ENCODE measurements at places on chromosomes 11 and 22.

GRCh38 chr11:69367211-69367964 lies 73.4 kb downstream of the MYEOV start:
- no peak for DNase-seq

- no peak for DNase-seq
Observed at GRCh38 chr22:43081968-43082367, 7.2 kb downstream of the TTLL1 start.

- DNase-seq, result no peak
Observed at GRCh38 chr11:5232176-5232575, 2.1 kb downstream of the HBD start.

GRCh38 chr11:28684011-28684586 lies 575.9 kb downstream of the METTL15 start:
- DNase-seq, result no peak

GRCh38 chr11:44280257-44280656 lies 29.7 kb downstream of the ALX4 start:
- no peak for DNase-seq

DNA sequence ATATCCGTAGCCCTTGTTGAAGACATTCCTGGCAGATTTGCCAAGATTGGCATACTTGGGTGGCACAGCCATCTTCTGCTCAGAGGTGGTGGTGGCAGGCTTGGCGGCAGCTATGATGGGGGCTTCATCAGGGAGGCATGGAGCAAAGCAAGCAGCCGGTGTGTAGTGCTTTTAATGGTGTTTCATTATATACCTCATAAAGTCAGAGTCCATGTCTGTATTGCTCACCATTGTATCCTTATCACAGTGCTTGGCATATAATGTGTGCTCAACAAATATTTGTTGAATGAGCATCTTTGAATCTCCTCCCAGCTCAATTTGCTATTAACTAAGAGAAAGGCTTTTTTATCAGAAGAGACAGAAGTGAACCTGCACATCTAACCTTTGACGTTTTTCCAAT lies 7.8 kb upstream of the DNHD1 start:
- no peak for DNase-seq

DNA sequence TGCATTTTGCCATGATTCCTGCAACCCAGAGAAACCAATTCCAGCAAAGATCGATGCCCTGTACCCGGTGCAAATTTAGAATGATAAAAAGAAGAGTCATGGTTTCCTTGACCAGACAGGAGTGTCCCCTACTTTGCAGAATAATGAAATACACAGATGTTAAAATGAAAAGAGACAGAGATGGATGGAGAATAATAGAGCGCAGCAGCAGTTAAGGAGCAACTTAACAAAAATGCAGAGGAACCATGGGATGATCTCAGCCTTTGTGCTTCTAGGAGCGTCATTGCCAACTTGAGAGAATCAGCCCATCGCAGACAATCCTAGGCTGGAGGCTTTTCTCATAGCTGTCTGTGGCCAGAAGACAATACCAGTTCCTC lies 127.1 kb downstream of the LDLRAD3 start:
- DNase-seq, result no peak

GRCh38 chr11:102378818-102379217 lies 31.8 kb downstream of the BIRC2 start:
- DNase-seq, result no peak

DNA sequence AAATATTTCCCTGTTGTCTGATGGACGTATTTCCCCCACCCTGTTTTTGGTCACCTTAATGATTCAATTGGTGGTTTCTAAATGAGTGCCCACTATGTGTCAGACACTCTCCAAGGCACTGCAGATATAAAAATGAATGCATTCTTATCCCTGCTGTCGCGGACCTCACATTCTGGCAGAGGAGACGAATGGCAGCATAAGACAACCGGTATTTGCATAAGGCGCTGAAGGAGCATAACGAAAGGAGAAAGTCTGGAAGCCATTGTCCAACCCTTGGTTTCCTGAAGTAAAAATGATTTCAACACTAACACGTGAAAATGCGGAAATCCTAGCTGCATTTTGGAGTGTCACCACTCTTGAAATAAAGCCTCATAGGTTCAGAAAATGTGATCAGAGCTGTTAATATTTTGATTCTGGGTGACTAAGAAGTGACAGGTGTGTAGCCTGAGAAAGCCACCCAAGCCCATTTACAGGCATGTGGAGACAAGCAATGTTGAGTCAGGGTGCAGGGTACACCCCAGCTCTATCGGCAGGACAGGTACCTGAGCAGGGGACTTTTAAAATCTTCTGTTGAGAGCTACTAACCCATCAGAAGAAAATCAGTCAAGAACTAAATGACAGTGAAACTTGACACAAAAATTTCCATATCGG lies 10.1 kb upstream of the GAB2 start:
- DNase-seq, result no peak

DNA sequence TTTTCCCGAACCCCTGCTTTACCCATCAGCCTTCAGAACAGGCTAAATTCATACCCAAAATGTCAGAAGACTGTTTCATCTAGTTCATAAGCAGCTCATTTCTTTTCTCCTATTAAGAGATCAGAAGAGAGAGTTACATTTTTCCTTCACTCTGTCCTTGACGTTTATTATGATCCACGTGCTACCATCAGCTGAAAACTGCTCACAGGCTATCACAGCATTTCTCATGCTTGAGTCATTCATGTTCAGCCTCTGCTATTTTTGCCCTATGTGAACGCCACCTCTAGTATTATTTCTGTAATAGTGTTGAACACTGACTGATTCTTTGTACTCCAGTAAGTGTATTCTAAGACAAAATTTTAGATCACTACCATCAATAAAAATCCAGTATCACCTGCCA lies 51.9 kb downstream of the SLC1A2 start:
- no peak for DNase-seq

DNA sequence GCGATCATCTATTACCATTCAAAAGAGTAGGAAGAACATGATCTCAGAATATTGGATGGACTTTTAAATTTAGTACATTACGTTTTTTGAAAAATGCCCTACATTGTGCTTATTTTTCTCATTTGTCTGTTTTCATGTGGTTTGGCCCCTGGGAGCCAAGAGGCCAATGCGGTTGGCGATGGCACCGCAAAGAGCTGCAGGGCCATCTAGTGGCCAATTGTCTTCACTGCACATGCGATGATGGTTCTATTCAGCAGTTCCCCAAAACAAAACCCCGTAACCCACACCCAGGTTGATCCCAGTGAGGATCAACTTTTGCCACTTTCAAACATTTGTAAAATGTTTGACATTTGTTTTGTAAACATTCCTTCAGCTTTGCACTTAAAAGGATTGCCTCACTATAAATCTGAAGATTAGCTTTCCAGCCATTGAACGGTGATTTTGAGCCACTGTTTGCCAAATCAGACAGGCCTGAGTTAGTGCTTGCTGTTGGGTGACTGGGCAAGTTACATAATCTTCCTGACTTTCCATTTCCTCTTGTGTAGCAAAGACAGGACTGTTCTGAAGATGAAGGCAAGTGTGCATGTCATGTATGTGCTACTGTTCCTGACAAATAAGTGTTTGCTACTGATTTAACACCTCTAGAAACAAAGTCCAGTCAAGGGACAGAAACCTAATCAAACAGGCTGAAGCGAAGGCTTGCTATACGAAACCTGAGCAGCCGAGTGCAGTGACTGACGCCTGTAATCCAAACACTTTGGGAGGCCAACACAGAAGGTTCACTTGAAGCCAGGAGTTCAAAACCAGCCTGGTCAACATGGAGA lies 29.2 kb upstream of the XBP1 start:
- DNase-seq, result peak; percentile 55

GRCh38 chr11:5367448-5368074 lies 16.1 kb upstream of the OR51M1 start:
- no peak for DNase-seq

GRCh38 chr11:115682101-115682500 lies 177.9 kb upstream of the CADM1 start:
- DNase-seq, result no peak

DNA sequence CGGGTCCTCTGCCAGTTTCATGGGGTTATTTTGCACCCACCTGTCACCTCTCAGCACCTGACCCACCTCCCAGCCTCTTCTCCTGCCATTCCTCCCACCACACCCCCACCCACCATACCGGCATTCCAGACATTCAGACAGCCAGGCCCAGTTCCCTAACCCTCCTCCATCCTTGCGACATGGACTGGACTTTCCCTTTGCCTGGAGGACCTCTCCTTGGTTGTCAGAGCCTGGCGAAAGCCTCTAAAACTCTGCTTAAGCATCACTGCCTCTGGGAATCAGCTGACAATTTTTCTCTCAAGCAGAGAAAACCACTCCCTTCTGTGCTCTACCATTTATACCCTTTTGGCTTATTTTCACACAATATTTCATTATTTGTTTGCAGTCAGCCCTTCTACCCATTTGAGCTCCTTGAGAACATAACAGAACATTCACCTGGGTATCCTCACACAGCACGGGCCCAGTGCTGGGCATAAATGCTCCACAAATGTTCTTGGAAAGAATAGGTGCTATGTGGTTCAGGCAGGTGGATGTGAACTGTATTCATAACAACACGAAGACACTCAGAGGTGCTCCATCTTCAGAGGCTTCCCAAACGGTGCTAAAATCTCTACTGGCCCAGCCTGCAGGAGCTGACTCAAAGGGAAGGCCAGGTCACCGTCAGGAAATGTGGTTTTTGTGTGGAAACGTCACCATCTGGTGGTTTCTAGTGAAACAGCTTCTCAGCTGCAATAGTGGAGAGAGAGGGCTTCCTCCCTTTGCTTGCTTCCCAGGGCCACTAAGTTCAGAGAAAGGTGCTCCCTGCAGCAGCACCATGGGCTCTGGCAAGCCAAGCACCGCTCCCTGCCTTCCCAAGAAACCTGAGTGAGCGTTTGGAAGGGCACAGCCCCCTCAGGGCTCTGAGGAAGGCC lies 10.4 kb downstream of the SPATA19 start:
- DNase-seq, result peak; percentile 71

- DNase-seq, result no peak
Observed at GRCh38 chr11:18490319-18490718, 34.7 kb downstream of the LDHAL6A start.

- DNase-seq, result no peak
Observed at GRCh38 chr11:92859156-92859690, 110.2 kb upstream of the MTNR1B start.

- DNase-seq, result no peak
Observed at GRCh38 chr22:41106122-41106968, 14.0 kb downstream of the EP300 start.

GRCh38 chr11:66591175-66591574 lies 1.7 kb downstream of the CCDC87 start:
- DNase-seq, result no peak
